ENCODE measurements at places on chromosomes 6 and 20.

GRCh38 chr6:113464960-113465359 is 392.2 kb upstream of the MARCKS start:
- no peak for DNase-seq

DNA sequence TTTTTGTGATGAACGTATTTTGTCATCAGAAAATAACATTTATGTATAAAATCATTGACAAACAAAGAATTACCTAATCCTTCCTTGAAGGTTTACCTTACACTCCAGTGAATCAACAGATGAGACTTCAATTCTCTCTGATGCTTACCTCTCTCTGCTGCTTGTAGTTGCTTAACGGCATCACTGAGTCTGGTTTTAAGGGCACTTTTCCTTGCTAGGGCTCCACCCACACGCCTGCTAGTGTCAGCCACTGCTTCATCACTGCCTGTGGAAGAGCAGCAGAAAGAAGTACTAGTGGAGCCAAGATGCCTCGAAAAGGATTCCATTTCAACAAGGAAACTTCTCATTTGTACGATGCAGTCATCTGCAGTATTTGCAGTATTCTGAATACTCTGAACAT is 63.0 kb downstream of the FAM229B start:
- DNase-seq = no peak

GRCh38 chr6:64128301-64129024 is 492.9 kb downstream of the PHF3 start:
- DNase-seq = no peak

DNA sequence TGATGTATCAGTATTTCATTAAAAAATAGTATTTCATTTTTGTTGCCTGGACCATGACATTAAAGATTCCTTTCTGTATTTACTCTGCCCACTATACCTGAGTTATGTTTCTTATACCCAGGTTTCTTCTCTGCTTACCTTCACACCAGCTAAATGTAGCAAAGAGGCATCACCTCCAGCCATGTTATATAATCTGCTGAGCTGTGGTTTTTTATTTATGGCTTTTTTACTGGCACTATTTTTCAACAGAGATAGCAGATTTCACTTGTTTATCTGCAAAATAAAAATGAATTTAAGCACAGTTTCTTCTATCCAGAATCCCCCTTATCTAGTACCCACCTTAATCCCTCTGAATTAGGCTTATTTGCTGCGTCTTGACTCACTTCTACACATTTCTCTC is 979.0 kb upstream of the MAN1A1 start:
- no peak for DNase-seq

- no peak for DNase-seq
Observed at GRCh38 chr6:165694296-165694695, 31.3 kb upstream of the PDE10A start.

DNA sequence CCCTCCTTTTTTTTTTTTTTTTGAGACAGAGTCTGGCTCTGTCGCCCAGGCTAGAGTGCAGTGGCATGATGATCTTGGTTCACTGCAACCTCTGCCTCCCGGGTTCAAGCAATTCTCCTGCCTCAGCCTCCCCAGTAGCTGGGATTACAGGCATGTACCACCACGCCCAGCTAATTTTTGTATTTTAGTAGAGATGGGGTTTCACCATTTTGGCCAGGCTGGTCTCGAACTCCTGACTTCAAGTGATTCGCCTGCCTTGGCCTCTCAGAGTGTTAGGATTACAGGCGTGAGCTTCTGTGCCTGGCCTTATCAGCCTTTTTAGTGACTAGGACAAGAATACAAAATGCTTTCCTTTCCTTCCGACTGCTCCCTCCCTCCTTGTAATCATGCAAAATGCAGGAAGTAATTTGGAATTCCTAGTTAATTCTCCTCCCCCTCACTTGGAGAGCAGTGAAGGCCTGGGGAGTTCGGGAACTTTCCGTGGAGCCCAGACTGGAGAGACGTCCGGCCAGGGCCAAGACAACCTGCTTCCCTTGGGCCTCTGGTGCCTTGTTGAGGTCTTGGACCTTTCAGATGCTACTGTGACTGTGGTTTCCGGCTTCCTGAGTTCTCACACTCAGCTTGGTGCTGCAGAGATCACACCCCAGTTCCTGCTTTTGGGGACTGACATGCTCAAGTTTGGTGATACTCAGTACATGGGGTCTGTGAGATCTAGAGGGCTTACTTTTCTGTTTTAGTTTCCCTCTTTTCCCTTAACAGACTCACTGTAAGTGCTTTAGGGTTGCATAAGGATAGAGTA is 3.9 kb upstream of the PHF20 start:
- DNase-seq = peak; percentile 39

- DNase-seq = no peak
Observed at GRCh38 chr6:39083231-39083634, 31.8 kb downstream of the SAYSD1 start.

Measured in activated CD4-positive, alpha-beta T cell treated with anti-CD3 and anti-CD28 coated beads for 1 hour (primary cell).